Erythroblast (primary cell): ENCODE measurements at places on chromosomes 1 and 21.
A peak's percentile ranks its signal among the peaks of the same experiment; 100 is the strongest.

DNA sequence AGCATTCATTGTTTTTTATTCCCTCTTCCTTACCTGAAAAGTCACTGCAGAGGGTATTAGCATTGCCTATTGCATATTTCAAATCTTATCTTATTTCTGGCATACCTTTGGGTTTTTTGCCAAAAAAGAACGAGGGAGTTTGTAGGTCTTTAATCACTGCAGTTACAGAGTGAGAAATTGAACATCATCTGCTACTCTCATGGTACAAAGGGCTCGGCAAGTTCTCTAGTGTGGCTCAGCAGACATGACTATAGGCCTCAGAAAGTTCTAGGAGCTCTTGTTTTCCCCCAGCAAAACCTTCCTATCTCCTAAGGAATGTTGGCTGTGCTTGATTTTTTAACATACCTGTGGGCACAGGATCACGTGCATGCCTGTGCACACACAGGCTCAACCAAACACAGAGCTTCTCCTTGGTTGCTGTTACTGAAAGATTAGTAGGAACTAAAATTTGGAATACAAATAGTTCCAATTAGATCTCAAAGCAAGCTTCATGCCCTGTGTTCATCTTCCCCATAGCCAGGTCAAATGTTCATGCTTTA is 69.7 kb downstream of the CCDC185 start:
- DNase-seq = no peak

- no peak for DNase-seq
Measured at GRCh38 chr1:55526716-55527115, 311.6 kb upstream of the USP24 start.

- DNase-seq = no peak
Measured at GRCh38 chr1:203058676-203058935, 27.2 kb downstream of the MYOG start.

GRCh38 chr1:228415221-228415620 is 1.4 kb downstream of the TRIM17 start:
- no peak for DNase-seq

GRCh38 chr1:167066333-167067122 is 23.6 kb downstream of the GPA33 start:
- peak; percentile 56 for DNase-seq

- no peak for DNase-seq
Measured at GRCh38 chr1:13513063-13513894, 524 bp downstream of the LRRC38 start.

GRCh38 chr1:79369091-79369490 is 362.6 kb upstream of the ADGRL4 start:
- no peak for DNase-seq

- no peak for DNase-seq
Measured at GRCh38 chr1:149845416-149845815, 54.0 kb upstream of the BOLA1 start.
